Stimulated activated CD4-positive, alpha-beta T cell treated with anti-CD3 and anti-CD28 coated beads, TNF-alpha, amount 100 ng/mL, for 1 hour (primary cell): ENCODE measurements at places on chromosomes 1 and 21.

- no peak for DNase-seq
These were observed 163.1 kb downstream of the PGBD5 start for GRCh38 chr1:230262867-230263567.

- DNase-seq = no peak
These were observed 4.4 kb downstream of the TGFB2 start for GRCh38 chr1:218349348-218350034.

- no peak for DNase-seq
These were observed 2.4 kb downstream of the QSOX1 start for GRCh38 chr1:180157108-180157507.

- no peak for DNase-seq
These were observed 77.0 kb upstream of the IFNAR2 start for GRCh38 chr21:33152732-33153130.

DNA sequence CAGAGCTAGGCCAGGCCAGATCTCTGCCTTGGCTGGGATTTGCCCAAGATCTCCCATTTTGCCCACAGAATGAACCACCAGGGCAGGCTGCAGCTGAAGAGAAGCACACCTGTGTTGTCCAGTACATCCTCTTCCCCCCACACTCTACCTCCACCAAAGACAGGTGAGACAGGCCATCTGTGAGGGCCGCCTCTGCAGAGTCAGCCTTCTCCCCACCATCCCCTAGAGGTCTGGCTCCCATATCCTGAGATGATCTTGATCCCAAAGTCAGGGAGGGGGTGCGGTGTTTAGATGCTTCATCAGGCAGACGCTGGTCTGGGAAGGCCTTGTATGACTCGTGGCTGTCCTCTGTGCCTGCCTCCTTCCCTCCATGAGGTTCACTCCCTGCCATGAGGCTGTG lies 28.7 kb downstream of the HYI start:
- no peak for DNase-seq

GRCh38 chr1:100387209-100387608 lies 34.9 kb downstream of the CDC14A start:
- DNase-seq = no peak

DNA sequence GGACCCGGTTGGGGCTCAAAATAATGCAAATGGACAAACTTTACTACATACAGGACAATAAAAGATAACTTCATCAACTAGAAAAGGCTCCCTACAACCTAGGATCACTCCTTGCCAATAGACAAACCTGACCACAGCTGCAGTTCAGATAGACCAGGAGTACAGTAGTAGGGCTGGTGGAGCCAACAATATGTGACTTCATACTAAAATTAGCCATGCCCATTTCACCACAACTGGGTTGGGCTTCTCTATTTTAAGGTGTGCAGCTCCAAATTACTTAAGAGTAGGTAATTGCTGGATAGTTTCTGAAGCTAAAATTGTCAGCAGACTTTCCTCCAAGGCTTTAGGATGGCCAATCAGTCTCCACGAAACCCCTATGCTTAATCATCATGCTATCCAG lies 3.9 kb downstream of the DENND1B start:
- DNase-seq = no peak

GRCh38 chr1:19336543-19336942 lies 24.4 kb downstream of the SLC66A1 start:
- no peak for DNase-seq

DNA sequence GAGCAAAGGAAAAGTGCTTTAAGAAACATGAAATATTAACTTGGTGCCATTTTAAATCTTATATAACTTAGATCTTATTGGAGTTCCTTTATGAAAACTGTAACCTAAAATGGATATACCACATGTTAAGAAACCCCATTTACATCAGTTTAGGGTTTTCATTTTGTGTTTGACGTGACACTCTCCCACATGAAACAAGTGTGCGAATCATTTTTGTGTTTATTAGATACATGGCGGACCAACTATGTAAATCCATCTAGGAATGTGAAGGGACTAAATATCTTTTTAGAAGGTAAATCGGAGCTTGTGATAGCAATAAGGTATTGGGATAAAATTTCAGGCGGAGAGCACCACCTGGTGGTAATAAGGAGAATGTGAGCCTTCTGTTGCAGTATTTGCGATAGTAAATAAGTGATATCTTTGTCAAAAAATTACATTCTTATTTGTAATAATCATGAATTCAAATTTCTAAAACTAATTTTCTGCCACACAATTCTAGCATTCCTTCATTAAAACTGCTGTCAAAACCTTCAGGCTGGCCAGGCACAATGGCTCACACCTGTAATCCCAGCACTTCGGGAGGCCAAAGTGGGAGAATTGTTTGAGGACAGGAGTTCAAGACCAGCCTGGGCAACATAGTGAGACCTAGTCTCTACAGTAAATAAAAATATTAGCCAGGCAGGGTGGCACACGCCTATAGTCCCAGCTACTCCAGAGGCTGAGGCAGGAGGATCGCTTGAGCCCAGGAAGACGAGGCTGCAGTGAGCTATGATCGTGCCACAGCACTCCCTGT lies 31.3 kb downstream of the SMAP2 start:
- no peak for DNase-seq

GRCh38 chr1:201938440-201939035 lies 7.8 kb downstream of the LMOD1 start:
- DNase-seq = no peak

DNA sequence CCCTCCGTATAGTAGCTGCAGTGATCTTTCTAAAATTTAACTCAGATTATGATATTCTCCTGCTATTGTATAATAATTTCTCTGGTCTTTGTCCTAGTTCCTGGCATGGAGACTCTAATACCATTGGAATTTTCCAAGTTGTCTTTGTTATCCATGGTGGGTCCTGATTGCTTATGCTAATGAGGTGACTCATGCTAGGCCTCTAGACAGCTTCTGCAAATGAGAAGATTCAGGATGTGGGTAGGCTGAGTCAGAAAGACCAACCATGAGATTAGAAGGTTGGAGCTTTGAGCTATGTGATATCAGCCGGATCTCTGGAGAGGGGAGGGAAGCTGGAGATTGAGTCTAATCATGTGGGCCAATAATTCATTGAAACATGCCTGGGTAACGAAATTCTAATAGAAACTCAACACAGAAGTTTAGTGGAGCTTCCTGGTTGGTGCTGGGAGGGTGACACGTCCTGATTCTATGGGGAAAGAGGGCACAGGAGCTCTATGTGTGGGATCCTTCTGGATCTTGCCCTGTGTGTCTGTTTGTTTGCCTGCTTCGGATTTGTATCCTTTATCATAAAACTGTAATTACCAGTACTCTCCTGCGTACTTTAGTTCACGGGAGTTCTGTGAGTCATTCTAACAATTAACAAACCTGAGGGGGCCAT lies 73.2 kb upstream of the CNIH3 start:
- DNase-seq = no peak

GRCh38 chr1:11320153-11320936 lies 47.3 kb downstream of the UBIAD1 start:
- DNase-seq = no peak

- no peak for DNase-seq
These were observed 35.1 kb upstream of the KDM4A start for GRCh38 chr1:43614891-43615290.

- no peak for DNase-seq
These were observed 62.1 kb upstream of the TRABD2B start for GRCh38 chr1:48059289-48059688.

DNA sequence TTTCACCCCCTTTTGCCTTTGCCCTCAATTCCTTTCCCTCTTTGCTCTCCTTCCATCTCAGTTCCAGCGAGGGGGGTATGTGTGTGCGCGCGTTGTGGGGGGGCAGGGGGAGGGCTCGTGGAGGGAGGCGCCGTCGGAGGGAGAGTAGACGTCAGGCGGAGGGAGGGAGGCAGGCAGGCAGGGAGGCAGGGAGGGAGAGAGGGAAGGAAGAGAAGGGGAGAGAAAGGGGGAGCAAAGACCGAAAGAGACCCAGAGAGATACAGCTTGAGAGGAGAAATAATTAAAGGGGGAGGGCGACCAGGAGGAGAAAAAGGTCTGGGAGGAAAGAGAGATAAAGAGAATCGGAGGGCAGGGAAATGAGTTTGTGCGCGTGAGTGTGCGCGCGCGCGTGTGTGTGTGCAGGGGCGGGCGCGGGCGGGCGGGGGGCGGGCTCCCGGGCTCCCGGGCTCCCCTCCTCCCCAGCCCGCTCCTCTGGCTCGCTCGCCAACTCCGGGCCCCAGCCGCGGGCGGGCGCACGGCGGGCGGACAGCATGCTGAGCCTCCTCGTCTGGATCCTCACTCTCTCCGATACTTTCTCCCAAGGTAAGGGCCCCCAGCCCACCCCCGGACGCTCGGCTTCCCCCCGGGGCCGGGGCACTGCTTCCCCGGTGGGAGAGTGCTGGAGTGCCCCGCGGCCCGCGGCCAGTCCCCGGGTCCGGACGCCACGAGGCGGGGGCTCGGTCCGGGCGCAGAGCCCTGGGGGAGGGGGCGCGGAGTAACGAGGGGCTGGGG lies at the start of gene KIRREL1:
Gene KIRREL1 (plus strand): TSS at position 499 of the 771 bp plus-strand sequence. CDS start 32 bp downstream, at position 531.
- DNase-seq = no peak

DNA sequence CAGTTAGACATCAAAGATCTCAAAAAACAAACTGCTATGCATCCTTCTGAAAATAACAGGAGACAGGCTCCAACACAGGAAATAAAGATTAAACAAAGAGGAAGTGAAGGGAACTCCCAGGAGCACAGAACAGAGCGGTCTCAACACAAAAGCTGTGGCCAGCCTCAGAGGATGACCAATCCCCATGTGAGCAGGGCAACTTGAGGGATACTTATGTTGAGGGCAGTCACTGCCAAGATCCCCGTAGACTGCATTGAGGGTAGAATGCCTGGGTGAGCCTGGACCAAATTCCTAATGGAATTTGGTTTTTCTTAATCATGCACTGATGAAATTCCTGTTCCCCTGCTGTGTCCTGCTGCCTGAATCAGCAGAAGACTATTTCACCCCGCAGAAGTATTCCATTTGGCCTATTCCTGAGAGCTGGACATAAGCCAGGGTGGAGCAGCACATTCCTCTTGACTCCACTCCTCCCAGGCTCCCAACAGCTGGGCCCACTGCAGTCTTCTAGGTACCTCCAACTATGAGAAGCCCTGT lies 49.0 kb downstream of the JAK1 start:
- DNase-seq = no peak

GRCh38 chr1:84264961-84265360 lies 36.5 kb upstream of the SAMD13 start:
- DNase-seq = no peak

GRCh38 chr1:229643996-229644745 lies 18.1 kb downstream of the URB2 start:
- no peak for DNase-seq

GRCh38 chr1:206912445-206913095 lies 9.2 kb downstream of the FCMR start:
- no peak for DNase-seq

DNA sequence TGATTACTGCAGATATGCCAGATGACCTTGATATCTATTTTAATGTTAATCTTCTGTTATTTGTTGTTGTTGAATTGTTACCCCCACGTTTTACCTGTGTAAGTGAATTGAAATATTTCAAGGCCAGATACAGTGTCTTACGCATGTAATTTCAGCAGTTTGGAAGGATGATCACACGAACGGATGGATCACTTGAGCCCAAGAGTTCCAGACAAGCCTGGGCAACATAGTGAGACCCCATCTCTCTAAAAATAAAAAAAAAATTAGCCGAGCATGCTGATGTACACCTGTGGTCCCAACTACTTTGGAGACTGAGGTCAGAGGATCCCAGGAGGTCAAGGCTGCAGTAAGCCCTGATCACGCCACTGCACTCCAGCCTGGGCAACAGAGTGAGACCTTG lies 32.2 kb downstream of the SDCCAG8 start:
- no peak for DNase-seq

GRCh38 chr1:107622535-107622934 lies 342.4 kb downstream of the VAV3 start:
- no peak for DNase-seq

- no peak for DNase-seq
These were observed 187.8 kb downstream of the COQ8A start for GRCh38 chr1:227127891-227128290.
